Hindlimb muscle (tissue), 1 donor: ENCODE measurements at places on chromosomes 11 and 22. TPM values are rescaled to one million over a fixed set of nuclear protein-coding genes. Genes with fewer than 3 reads are reported as not detected.

Gene GLYAT
- not detected for polyA plus RNA-seq

DNA sequence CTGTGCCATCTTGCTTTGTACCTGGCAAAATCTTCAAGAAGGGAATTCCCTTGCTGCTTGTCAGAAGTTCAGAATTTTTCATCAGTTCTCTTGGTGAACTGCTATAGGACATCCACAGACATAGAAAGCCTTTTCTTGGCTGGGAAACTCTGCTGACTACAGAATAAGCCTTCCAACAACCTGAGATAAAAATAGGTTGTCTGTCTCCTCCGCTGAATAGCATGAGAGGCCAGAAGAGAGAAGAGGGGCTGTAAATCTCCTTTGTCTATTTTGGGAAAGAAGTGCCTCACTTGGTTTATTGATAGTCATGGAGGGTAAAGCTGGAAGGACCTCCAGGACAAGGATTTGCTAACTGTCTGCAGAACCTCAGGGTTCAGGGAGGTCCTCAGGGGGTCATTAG, 48.2 kb downstream of the C11orf91 start:
- DNase-seq: no peak

Gene C1QTNF4
- 11.6 TPM for polyA plus RNA-seq

DNA sequence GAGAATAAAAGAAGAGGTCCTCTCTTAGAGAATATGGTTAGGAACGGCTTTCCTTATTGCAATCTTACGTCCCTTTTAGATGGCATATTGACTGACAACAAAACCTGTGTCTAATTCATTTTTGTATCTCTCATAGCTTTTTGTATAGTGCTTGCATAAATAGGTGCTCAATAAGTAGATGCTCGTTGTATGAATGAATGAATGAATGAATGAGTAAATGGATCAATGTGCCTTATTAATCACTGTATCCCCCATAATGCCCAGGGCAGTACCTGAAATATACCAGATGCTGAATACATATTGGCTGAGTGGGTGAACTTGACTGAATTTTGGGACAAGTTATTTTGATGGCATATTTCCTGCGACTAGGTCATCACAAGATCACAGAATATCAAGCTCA, 97.9 kb downstream of the SERGEF start:
- no peak for DNase-seq

Gene KRTAP5-10
- not detected for polyA plus RNA-seq
